ENCODE measurements at places on chromosomes 5 and 9.

DNA sequence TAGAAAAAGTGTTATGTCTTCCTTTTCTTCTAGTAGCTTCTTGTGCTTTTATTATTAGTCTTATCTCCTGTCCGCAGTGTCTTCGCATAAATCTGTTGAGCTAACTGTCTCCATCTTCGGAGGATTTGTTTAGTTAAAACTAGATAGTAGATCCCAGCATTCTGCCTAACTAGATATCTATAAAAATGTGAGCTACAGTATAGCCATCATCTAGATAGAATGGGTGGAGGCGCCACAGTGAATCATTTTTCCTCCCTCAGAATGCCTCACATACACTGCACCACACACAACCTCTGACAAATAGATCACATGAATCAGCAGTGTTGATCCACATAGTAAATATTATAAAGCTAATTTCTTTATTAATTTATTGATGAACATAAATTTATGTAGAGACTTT lies 220.3 kb upstream of the GAS1 start:
- DNase-seq, result no peak

GRCh38 chr5:179803651-179804554 lies 2.8 kb downstream of the MGAT4B start:
- peak; percentile 29 for DNase-seq

DNA sequence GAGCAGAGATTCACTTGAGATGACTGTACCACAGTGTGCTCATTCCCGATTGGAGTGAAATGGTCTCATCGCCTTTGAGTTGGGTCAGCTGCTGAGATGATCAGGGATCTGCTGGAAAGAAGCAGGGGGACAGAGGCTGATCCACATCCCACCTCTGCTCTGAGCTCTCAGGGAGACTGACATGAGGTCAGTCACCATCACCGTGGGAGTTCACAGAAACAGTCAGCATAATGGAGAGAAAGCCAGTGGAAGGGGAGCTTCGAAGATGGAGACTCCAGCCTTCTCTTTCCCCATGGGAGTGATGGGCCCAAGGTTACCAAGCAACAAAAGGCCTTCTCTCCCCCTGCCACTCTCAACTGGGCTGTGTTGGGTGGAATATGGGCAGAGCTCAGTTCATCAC lies 276.4 kb downstream of the CDK5RAP2 start:
- no peak for DNase-seq

- peak; percentile 72 for DNase-seq
Measured at GRCh38 chr5:135398160-135398854, 724 bp downstream of the MACROH2A1 start.

DNA sequence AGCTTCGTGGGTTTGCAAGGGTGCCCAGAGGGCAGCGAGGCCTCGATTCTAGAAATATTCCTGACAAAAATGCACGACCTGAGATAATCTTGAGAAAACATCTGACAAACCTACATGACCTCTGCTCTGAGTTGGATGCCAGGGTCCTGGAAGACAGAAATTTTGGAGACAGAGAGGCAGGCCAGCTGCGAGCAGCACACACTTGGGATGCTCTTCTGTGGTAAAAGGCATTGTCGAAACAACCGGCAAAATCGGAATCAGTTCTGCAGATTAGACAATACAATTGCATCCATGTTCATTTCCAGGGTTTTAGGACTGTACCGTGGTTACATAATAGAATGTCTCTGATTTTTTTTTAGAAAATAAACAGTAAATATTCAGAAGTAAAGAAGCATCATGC lies 74.2 kb downstream of the GADD45G start:
- DNase-seq, result no peak
